ENCODE measurements at places on chromosomes 2 and 18.
A peak's percentile ranks its signal among the peaks of the same experiment; 100 is the strongest.

GRCh38 chr2:240125742-240126141 lies 10.4 kb downstream of the COPS9 start:
- no peaks in the 10 kb centered on the region for H3K27me3 ChIP-seq
- H3K27ac ChIP-seq, result no peak overlapping the region
- H3K36me3 ChIP-seq, result peaks cover 45% of the 10 kb centered on the region
- no peak for DNase-seq
- H3K4me3 ChIP-seq, result no peak overlapping the region

DNA sequence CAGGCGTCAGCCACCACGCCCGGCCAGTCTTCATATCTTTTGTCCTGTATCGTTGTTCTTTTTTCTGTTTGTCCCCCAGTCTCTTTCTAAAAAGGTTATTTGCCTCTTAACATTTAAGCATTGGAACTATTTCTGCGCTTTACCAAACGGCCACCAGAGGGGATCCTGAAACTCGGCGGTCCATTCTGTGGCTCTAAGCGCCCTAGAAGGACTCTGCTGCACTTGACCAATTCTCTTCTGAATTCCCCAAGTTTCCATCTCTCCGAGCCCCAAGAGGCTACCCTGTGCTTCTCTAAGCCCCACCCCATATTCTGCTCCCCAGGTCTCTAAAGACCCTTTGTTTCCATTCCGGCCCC lies 33.1 kb upstream of the REG3G start:
- peak overlapping the region; percentile 37 for H3K4me3 ChIP-seq
- H3K27ac ChIP-seq, result no peak overlapping the region

- no peak overlapping the region for H3K27ac ChIP-seq
- H3K4me3 ChIP-seq, result no peak overlapping the region
- H3K27me3 ChIP-seq, result no peaks in the 10 kb centered on the region
Measured at GRCh38 chr2:55482186-55482884, 37.2 kb upstream of the CFAP36 start.

DNA sequence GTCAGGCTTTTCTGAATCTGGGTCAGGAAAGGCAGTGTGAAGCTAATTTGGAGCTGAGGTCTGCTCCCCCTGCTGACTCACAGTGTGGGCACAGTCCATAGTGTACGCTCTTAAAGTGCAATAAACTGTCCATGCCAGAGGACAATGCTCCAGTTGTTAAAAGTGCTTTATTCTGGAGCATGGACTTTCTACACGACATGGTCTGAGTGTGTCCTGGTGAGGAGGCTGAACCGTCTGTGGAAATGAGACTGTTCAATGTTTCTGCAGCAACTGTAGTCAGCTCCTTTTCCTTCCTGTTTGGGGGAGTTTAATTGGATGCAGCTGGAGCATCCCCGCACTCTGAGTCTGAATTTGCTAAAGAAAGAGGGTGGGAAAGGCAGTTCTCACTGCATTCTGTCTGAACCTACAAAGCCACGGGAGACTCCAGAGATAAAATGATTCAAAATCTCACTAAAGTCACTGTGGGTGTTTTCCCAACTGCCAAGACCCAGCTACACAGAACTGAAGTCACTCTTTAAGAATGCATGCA lies 110.2 kb upstream of the TRIB2 start:
- no peak overlapping the region for H3K4me3 ChIP-seq
- no peaks in the 10 kb centered on the region for H3K4me1 ChIP-seq
- H3K36me3 ChIP-seq, result no peaks in the 10 kb centered on the region
- no peak overlapping the region for H3K27ac ChIP-seq
- DNase-seq, result no peak

DNA sequence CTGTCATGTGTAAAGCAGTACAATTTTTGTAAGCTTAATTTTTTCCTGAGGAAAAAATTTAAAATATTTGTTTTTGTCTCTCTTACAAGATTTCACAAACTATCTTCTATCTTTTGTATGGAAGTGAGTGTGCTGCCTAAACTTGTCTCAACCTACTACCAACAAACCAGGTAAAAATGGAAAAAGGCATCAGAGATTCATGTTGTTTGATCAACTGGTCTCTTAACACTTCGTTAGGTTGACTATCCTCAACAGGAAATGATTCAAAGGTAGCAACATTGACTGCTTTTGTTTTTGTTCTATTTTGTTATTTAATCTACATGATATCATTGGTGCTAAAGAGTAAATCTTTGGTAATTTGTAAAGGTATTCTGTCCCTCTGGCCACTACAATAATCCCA lies 47.7 kb upstream of the RND3 start:
- DNase-seq, result no peak
- H3K4me3 ChIP-seq, result no peak overlapping the region
- no peak overlapping the region for H3K27ac ChIP-seq
- H3K4me1 ChIP-seq, result no peaks in the 10 kb centered on the region

- H3K27ac ChIP-seq, result no peak overlapping the region
- no peak for DNase-seq
- no peaks in the 10 kb centered on the region for H3K36me3 ChIP-seq
- no peaks in the 10 kb centered on the region for H3K4me1 ChIP-seq
- no peak overlapping the region for H3K4me3 ChIP-seq
Measured at GRCh38 chr2:186612555-186613440, 22.9 kb downstream of the ITGAV start.

DNA sequence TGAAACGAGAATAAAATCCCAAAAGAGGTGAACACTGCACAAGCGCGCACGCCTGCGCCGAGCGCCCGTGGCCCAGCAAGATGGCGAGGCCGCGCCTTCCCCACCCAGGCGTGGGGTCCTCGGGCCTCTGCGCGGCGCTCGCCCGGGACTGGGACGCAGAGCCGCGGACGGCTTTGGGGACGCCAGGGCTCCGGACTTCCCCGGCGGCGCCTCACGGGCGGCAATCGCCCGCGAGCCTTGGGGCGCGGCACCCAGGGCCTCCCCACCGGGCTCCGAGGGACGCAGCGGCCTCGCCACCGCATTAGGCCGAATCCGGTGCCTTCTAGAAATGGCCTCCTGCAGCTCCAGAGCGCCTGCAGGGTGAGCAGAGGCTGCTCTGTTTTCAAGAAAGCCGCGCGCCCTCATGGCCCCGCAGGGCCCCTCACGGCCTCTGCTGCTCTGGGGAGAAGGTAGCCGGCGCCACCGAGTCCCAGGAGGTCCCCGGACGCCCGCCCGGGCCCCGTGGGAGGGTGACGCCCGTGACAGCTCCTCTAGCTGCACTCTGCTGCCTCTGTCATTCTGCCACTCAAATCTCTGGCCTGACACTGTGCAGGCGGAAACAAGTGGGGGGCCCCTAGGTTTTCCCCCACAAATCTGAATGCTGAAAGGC lies 35.9 kb upstream of the POMC start:
- H3K4me1 ChIP-seq, result no peaks in the 10 kb centered on the region
- no peaks in the 10 kb centered on the region for H3K27me3 ChIP-seq
- peak overlapping the region; percentile 27 for H3K4me3 ChIP-seq

GRCh38 chr2:38665854-38666555 lies at the start of gene GALM:
Gene GALM (plus strand): TSS chr2:38666114. CDS start chr2:38666162, 48 bp downstream.
- DNase-seq, result peak; percentile 95
- H3K27me3 ChIP-seq, result no peaks in the 10 kb centered on the region
- peak within 1 kb of the TSS; percentile 92 for H3K27ac ChIP-seq
- H3K4me3 ChIP-seq, result peak within 1 kb of the TSS; percentile 68

DNA sequence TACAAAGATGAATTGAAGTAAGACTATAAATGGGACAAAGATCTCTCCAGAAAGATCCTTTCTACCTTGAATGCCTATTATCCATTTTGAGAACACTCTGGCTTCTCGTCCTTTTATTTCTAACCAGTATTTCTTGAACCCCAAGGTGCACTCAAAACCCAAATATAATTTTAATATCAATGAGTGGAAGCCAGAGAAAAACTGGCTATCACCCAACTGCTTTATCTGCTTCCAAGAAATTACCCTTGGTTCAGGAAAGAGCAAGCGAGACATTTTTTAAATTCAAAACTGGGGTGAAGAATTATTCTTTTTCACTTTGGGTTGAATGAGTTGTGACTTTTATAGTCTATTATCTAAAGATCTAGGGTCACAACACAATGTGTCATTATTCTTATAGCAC lies 221.3 kb downstream of the PTH2R start:
- no peaks in the 10 kb centered on the region for H3K4me1 ChIP-seq
- H3K27me3 ChIP-seq, result no peaks in the 10 kb centered on the region
- H3K4me3 ChIP-seq, result no peak overlapping the region

DNA sequence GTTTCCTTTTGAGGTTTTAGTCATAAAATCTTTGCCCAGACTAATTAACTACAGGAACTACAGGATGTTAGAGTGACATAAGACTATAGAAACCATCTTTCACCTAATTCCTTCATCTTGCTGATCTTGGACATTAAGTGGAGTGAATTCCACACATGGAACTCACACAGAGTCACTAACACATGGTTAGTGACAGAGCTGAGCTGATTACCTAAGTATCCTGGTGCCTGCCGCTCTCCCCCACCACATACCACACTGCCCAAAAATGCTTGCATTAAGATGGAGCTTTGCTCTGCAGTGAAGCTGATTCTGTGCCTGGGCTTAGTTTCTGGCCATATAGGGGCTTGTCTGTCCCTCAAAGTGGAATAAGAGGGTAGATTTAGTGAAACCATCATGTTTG lies 332.9 kb upstream of the NT5C1B start:
- H3K27me3 ChIP-seq, result no peaks in the 10 kb centered on the region
- DNase-seq, result no peak
- H3K27ac ChIP-seq, result no peak overlapping the region
- no peaks in the 10 kb centered on the region for H3K4me1 ChIP-seq
- H3K4me3 ChIP-seq, result no peak overlapping the region
- no peaks in the 10 kb centered on the region for H3K36me3 ChIP-seq

DNA sequence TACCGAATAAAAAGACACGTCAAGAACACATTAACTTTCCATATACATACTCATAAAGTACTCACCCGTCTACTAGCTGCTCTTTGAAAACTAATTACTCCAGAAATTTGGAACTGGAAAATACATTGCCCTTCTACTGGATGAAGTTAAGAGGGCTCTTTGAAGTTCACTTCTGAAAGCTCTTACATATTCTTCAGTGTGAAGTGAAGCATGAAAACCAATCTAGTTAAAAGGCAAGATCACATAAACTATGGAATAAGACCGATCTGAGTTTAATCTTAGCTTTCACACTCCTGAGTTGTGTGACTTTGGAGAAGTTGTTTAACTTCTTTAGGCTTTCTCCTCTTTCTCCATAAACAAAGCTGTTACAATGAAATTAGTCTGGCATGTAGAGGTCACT lies 38.5 kb downstream of the REV1 start:
- no peak overlapping the region for H3K27ac ChIP-seq
- no peak for DNase-seq
- H3K36me3 ChIP-seq, result peaks cover 53% of the 10 kb centered on the region
- H3K4me1 ChIP-seq, result no peaks in the 10 kb centered on the region
- H3K27me3 ChIP-seq, result no peaks in the 10 kb centered on the region
